ENCODE measurements at places on chromosomes 7 and 10. TPM values are rescaled to one million over a fixed set of nuclear protein-coding genes. Genes with fewer than 3 reads are reported as not detected.

TDRD1 gene
- not detected for total RNA-seq

DNA sequence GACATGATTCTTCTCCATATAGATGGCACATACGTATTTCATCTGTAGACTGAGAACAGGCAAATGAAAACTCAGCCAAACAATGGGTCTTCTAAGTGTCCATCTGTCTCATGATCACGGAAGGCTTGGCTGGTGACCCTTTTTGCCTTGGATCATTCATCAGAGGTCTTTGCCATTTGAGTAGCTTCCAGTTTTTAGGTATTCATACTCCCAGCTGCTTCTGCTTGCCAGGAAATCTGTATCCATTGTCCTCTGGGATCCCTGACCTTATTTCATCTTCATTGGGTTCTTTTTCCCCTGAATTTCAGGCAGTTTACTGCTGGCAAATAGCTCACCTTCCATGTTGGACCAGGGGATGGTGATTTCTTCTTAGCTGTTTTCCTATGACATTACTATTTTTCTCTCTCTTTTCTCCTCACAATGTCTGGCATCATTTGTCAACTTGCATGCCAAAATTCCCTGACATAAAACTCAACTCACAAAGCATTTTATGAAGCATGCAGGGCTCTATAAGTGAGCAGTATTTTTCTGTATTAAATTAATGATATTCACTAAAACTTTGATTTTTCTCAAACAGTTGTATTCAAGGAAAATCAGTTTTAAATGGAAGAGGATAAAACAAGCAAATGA, 241.2 kb downstream of the DNAJB9 start:
- DNase-seq, result no peak

GRCh38 chr7:25031007-25031406, 51.0 kb upstream of the OSBPL3 start:
- DNase-seq, result no peak

GRCh38 chr10:73810735-73811465, 498 bp downstream of the NDST2 start:
- peak; percentile 22 for DNase-seq

DNA sequence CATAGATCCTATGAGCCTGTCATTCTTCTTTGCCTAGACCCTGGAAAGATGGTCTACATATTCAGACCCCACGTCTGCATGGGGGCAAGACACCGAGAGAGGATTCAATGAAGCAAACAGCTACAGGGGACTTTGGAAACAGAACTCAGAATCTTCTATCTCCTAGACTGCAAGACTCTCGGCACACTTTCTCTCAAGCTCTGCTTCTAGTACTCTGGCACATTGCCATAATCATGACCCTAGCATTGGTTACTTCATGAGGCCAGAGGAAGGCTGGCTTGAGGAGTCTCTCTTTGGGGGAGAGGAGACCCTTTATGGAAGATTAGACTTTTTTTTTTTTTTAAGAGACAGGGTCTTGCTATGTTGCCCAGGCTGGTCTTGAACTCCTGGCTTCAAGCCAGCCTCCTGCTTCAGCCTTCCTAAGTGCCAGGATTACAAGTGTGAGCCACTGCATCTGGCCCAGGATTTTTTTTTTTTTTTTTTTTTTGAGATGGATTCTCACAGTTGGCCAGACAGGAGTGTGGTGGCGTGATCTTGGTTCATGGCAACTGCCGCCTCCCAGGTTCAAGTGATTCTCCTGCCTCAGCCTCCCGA, 20.7 kb downstream of the CCDC3 start:
- DNase-seq, result no peak

DNA sequence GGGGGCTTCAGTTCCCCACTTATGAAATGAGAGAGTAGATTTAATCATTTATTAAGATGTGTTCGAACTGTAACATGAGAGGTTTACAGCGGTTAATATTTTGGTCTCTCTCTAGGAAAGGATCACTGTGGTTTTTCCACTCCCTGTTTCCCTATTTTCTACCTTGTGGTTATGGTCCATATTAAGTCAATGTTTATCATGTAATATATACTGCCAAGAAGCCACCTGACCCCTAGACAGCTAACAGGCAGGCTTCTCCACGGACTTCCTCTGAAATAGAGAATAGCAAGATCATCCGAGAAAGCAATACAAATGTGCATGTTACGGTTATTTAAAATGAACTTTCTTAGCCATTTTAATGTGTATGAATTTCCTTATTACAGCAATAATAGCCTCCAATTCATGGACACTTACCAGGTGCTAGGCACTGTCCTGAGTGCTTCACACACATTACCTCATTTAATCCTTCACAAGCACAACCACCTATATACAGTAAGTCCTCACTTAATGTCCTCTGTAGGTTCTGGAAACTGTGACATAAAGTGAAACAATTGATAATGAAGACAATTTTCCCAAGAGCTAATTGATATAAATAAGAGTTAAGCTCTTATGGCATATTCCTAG, 835 bp upstream of the COL28A1 start:
- no peak for DNase-seq

All from M059J (cell line).